ENCODE measurements at places on chromosomes 7 and 10. TPM values are rescaled to one million over a fixed set of nuclear protein-coding genes. Genes with fewer than 3 reads are reported as not detected.

Gene RAB19
- not detected for total RNA-seq

Gene PON3
- total RNA-seq, result not detected

Gene EVX1
- total RNA-seq, result not detected

Gene HYCC1
- total RNA-seq, result 48.9 TPM

DNA sequence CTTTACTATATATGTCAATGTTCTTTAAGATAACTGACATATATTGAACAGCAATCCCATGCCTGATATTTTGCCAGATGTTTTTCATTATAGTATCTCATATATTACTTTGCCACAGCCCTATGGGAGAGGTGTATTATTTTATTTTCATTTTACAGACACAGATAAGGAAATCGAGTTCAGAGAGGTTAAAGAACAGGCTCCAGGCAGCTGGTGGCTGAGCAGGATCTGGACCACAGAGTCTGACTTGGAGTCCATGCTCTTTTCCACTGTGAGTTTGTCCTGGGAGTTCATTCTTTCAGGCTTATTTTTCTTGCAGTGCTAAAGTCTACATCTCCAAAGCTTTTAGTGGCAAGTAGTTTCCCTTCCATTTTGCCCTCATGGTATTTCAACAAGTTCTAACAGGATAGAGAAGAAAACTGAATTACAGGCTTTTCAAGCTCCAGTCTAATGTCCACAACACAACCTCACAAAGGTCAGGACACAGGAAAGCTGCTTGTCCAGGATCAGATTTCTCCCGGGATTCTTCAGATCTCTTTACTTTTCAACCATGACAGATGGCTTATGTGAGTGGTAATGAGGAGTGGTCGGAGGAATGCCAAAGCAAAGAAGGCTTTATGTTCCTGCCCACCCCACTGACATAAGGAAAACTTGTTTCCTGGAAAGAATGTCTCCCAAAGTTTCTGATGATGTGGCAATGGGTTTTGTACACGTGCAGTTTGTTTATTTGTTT, 13.1 kb upstream of the SLC35B4 start:
- H3K27me3 ChIP-seq, result peaks cover 33% of the 10 kb centered on the region
- H3K27ac ChIP-seq, result no peak overlapping the region
- H3K36me3 ChIP-seq, result no peaks in the 10 kb centered on the region
- H3K4me3 ChIP-seq, result no peak overlapping the region

DNA sequence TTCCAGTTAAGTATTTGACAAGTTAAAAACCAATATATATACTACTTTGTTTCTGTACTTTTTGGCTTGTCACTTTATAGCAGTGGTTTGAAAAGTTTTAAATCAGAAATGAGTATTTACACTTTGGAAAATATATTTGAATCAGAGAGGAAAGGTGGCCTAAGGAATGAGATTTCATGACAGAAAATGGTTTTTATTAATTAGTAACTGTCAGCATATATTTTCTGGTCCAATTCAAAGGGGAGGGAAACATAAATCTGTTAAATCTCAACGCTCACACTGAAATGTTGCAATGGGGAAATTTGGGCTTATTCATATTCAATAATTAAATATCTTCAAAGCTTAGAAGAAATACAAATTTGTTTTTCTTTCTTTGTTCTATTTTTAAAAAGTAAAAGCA, 100.1 kb downstream of the GRB10 start:
- H3K36me3 ChIP-seq, result peaks cover 4% of the 10 kb centered on the region
- no peak for DNase-seq
- peaks cover 6% of the 10 kb centered on the region for H3K4me1 ChIP-seq
- no peaks in the 10 kb centered on the region for H3K27me3 ChIP-seq
- no peak overlapping the region for H3K4me3 ChIP-seq

DNA sequence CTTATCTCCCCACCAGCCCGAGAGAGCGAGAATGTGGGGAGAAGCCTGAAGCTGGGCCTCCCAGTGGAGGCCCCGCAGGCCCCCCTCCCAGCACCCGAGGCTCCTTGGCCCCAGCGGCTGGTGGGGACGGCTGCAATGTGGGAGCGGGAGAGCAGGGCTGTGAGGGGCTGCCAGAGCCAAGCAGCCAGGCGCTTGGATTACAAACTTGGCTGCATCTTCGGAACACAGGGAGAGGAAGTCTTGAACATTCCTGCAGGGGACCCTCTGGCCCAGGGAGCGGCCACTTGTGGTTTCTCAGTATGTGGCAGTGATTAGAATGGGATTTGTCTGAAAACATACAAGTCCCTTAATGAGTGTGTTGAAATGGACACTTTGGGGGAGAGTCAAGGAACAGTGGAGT, 23.2 kb downstream of the ELN start:
- no peak for DNase-seq
- H3K36me3 ChIP-seq, result no peaks in the 10 kb centered on the region
- H3K4me1 ChIP-seq, result no peaks in the 10 kb centered on the region
- H3K27me3 ChIP-seq, result peaks cover 28% of the 10 kb centered on the region

GRCh38 chr7:137026176-137026500, 157.7 kb downstream of the CHRM2 start:
- no peak overlapping the region for H3K4me3 ChIP-seq
- no peak overlapping the region for H3K27ac ChIP-seq
- no peaks in the 10 kb centered on the region for H3K36me3 ChIP-seq
- DNase-seq, result no peak
- peaks cover 10% of the 10 kb centered on the region for H3K27me3 ChIP-seq

DNA sequence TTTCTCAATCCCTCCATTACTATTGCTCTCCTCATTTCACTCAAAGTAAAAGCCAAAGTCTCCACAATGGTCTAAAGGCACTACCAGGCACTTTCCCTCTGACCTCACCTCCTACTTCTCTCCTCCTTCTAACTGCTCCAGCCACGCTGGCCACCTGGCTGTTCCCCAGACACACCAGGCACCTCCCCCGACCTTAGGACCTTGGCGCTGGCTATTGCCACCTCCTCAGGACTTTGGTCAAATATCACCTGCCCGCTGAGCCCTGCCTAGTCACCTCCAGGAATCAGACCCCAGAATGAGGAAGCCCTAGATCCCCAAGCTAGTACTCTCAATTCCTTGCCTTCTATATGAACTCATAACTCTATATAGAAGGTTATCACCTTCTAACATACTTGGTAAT, 66.2 kb upstream of the STEAP1B start:
- H3K4me3 ChIP-seq, result no peak overlapping the region
- peaks cover 39% of the 10 kb centered on the region for H3K4me1 ChIP-seq
- no peaks in the 10 kb centered on the region for H3K27me3 ChIP-seq
- H3K27ac ChIP-seq, result no peak overlapping the region
- no peak for DNase-seq

GRCh38 chr7:13633857-13634256, 355.6 kb downstream of the ETV1 start:
- peak; percentile 12 for DNase-seq
- H3K27ac ChIP-seq, result no peak overlapping the region
- H3K27me3 ChIP-seq, result no peaks in the 10 kb centered on the region
- H3K4me3 ChIP-seq, result no peak overlapping the region
- H3K4me1 ChIP-seq, result no peaks in the 10 kb centered on the region

DNA sequence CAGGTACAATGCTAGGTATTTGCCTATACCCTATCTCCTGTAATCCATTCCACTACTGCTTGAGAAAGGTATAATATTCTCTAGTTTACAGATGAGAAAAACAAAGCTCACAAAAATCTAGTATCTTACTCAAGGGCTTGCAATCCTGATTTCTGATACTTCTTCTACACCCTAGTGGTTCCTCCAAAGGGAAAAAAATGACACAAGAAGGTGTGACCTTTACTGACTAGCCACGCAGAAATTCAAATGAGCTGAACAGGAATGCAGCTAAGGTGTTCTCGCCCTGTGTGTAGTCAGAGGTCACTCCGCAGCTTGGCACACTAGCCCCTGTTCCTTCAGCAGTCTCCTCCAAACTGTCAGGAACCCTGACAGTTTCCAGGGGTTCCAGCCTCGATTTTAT, 59.5 kb upstream of the TM9SF3 start:
- no peak for DNase-seq
- peaks cover 11% of the 10 kb centered on the region for H3K27me3 ChIP-seq
- H3K4me3 ChIP-seq, result no peak overlapping the region
- H3K36me3 ChIP-seq, result no peaks in the 10 kb centered on the region
- H3K27ac ChIP-seq, result no peak overlapping the region
- H3K4me1 ChIP-seq, result no peaks in the 10 kb centered on the region

GRCh38 chr10:124619195-124619594, 125.0 kb downstream of the FAM53B start:
- no peak overlapping the region for H3K27ac ChIP-seq
- no peak for DNase-seq
- H3K27me3 ChIP-seq, result no peaks in the 10 kb centered on the region
- no peak overlapping the region for H3K4me3 ChIP-seq
- H3K4me1 ChIP-seq, result no peaks in the 10 kb centered on the region
